ENCODE measurements at places on chromosomes 12 and 14.

DNA sequence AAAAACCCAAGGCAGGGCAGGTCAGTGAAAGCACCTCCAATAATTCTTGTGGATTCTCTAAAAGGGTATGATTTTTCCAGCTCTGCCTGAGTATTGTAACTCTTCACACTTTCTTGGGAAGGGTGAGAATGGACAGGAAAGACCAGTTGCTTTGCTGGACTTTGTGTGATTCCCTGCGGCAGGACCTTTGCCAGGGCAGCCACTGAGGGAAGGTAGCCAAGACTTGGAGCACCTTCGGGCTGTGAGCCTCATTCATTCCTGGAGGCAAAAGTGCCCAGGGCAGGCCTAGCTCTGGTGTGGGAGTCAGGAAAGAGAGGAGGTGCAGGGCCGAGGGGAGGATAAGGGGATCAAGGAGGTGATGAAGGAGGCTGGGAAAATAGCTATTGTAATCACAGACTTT, 80.2 kb downstream of the VCPKMT start:
- no peak for DNase-seq

- DNase-seq = peak; percentile 77
Measured at GRCh38 chr14:21092273-21093011, 6.0 kb downstream of the ZNF219 start.

- no peak for DNase-seq
Measured at GRCh38 chr12:114555451-114555850, 128.5 kb downstream of the TBX3 start.

- DNase-seq = no peak
Measured at GRCh38 chr14:33201116-33201515, 262.4 kb downstream of the NPAS3 start.

- DNase-seq = peak; percentile 46
Measured at GRCh38 chr12:118061873-118062843, 1.2 kb upstream of the WSB2 start.

DNA sequence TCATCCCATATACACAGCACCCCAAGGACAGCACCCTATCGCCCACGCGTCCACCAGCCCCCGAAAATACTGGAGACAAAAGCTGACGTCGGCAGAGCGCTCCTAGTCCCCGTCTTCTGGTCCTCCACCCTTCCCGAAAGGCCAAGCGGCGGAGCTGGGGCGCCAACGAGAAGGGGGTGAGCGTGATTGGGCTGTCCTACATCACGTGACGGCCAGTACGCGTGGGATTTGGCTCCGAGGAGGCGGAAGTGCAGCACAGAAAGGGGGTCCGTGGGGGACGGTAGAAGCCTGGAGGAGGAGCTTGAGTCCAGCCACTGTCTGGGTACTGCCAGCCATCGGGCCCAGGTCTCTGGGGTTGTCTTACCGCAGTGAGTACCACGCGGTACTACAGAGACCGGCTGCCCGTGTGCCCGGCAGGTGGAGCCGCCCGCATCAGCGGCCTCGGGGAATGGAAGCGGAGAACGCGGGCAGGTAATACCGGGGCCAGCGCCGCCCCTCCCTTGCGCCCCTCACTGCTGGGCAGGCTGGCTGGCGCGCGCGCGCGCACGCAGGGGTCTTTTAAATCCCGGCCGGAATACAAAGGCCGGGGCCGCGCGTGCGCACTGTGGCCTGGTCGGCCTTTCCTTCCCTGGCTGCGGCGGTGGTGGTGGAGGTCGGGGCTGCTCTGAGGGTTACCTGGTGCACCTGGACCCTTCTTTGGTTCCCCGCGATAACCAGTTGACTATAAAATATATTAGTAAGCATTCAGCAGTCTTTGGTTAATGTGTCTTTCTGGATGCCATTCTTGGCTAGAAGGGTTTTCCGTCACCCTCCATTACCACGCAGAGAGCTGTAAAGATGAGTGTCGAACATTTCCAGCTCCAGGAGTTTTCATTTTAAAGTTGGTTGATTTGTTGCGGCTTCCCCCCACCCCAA, at the start of gene TDG:
Gene TDG (plus strand): TSS at position 283 of the 915 bp plus-strand sequence. CDS start 166 bp downstream, at position 449.
- DNase-seq = peak; percentile 97

- no peak for DNase-seq
Measured at GRCh38 chr12:19647806-19648556, 208.7 kb downstream of the AEBP2 start.

DNA sequence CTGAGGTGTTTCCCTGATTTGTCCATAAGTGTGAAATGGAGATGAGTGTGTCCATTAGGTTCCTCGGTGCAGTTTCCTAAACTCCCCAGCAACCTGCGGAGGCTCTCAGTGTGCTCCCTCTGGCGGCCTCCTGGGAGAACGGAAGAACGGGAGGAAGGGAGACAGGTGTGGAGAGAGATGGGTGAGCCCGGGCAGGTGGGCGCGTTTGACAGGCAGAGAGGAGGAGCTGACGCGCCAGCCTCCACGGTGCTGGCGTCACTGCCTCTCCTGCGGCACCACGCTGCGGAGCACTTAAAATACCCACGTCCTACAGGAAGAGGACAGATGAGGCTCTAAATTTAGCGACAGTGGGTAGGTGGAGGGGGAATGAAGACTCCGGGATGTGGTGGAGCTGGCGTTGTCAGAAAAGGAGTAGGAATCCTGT, 26.8 kb upstream of the PEX5 start:
- no peak for DNase-seq

DNA sequence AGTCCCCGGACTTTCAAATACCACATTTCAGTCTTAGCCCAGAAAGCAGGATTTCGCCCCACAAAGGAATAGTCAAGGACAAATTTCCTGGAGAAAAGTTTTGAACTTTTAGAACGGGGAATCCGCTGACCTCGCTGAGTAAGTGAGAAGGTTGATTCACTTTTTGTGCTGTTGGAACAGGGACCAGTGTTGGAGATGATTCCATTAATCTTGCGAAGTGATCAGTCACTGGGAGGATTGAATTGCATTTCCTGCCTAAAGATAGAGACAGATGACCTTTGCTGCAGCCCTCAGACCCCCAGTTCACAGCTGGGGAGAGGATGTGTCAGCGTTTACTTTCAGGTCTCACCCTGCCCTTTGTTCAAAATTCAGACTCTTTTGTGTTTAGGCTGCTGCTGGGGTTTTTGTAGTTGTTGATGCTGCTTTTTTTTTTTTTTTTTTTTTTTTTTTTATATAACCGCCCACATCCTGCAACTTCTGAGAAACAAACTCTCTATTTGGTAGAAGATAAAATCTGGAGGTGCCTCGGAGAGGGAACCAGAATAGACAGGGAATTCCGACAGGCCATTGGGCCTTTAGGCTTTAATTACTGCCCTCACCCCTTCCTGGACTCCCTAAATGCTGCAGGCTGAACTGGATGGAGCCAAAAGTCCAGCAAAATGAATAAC, 9.8 kb upstream of the KDM2B start:
- DNase-seq = no peak

GRCh38 chr12:111410431-111411184, 4.9 kb downstream of the SH2B3 start:
- no peak for DNase-seq

DNA sequence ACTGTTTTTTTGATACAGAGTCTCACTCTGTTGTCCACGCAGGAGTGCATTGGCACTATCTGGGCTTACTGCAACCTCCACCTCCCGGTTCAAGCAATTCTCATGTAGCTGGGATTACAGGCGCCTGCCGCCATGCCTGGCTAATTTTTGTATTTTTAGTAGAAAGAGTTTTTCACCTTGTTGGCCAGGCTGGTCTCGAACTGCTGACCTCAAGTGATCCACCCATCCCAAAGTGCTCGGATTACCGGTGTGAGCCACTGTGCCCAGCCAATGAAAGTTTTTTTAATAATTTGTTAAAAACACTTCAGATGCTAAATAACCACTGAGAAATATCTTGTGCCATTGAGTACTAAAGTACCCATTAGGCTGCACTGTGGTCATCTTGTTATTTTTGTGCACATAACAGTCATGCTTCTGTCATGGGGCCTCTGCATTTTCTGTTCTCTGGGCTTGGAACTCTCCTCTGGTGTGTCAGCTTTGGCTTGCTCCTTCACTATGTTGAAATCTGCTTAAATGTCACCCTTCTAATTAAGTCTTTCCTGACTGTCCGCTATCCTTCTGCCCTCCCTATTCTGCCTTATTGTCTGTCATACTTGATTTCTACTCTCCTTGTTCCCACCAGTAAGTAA, 105.1 kb downstream of the KTN1 start:
- DNase-seq = no peak

- DNase-seq = no peak
Measured at GRCh38 chr12:3745152-3745551, 7.8 kb downstream of the CRACR2A start.

DNA sequence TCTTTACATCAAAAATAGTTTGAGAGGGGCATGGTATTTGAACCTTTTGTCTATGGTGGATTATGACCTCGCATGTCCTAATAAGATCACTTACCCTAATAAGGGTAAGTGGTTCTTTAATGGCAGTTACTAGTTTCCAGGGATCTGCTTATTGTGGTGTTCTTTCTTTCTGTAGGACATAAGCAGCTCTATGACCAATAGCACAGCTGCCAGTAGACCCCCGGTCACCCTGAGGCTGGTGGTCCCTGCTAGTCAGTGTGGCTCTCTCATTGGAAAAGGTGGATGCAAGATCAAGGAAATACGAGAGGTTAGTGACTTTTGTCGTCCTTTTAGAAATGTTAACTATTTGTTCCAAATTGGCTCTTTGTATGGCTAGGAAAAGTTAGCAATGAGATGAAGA, 7.2 kb downstream of the PCBP2 start:
- DNase-seq = no peak

DNA sequence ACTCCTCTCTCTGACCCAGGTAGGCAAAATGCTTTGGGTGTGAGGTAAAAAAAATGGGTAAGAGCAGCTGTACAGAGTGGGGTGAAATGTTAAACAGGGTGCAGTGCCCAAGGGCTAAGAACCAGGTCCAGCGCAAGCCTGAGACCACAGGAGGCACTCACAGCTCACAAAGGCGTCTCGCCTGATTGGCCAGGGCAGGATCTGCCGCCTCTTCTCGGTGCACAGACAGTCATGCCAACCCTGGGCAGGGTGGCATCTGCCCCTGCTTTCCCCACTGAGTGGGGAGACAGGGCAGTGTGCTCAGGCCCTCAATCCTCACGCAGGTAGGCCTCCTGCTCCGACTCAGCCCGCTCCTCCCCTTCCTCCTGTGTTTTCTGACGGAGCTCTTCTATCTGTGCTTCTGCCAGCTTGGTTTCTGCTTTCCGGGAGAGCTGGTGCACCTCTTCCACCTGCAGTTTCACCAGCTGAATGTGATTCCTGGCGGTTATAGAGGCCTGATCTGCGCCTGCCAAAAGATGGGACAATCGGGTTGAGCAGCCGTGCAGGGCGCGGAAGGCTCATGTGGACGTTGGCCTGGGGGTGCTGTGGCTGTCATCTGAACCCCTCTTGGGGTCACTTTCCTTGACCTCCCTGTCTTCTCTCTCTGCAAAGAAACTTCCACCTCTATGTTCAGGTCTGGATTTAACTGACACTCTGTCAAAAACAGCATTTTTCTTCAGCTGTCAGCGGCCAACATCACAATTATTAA, 4.7 kb downstream of the B3GNT4 start:
- DNase-seq = no peak

DNA sequence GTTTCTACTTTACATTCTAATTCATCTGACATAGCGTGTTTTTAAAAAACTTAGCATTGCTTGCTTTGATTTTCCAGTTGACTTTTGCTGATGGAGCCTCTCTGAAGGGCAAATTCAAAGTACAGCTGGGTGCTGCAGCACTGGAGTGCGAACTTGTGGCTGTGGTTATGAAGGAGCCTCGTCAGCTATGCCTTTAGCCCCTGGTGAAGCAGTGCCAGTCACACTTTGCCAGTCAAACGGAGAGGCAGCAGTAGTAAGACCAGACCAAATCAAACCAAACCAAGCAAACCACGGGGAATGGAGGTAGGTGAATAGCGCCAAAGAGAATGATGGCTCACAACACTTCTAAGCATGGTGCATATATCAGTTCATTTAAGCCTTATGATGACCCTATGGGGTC, 15.1 kb upstream of the SLC38A2 start:
- DNase-seq = no peak

GRCh38 chr12:117105902-117106301, 6.7 kb upstream of the TESC start:
- DNase-seq = no peak

- no peak for DNase-seq
Measured at GRCh38 chr12:124766727-124767065, 97.0 kb downstream of the SCARB1 start.

GRCh38 chr12:51357374-51358047, 11.0 kb upstream of the CELA1 start:
- DNase-seq = no peak
